ENCODE measurements at places on chromosomes 4 and X.
A peak's percentile ranks its signal among the peaks of the same experiment; 100 is the strongest.

DNA sequence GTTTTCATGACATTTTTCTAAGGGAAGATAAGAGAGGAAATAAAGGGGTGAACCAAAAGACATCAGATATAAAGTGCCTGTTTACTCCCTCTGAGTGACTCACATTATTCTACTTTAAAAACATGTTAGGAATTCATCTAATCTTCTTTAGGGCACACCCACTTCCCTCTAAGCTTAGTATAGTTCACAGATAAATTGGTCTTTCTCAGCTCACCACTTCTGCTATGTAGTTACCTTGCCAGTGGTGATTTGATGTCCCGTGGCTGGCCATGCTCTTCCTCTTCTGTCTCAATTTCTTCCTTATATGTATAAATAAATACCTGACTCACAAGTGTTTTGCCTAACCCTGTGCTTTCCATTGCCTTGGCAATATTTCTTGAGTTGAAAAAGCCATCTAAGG is 96.8 kb downstream of the PDLIM5 start:
- peak; percentile 9 for DNase-seq

GRCh38 chrX:37578045-37578444 is 6.6 kb downstream of the LANCL3 start:
- DNase-seq = no peak

GRCh38 chr4:146235654-146236177 is 21.4 kb downstream of the REELD1 start:
- no peak for DNase-seq

GRCh38 chrX:118315529-118315928 is 30.4 kb upstream of the WDR44 start:
- DNase-seq = no peak

DNA sequence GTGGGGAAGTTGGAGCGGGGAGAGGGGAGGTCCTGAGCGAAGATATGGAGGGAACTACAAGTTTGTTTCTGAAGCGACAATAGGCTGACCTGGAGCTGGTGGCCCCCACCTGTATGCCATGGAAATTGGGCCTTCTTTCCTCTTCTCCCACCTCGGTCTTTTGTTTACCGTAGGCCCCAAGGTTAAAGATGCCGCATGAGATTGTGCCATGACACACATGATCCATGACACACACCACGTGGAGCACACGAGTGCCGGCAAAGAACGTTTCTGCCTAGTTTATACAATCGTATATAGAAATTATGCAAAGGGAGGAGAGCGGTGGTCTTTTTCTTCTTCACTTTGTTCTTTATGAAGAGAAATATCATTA is 408 bp downstream of the TMEM33 start:
- DNase-seq = peak; percentile 16

DNA sequence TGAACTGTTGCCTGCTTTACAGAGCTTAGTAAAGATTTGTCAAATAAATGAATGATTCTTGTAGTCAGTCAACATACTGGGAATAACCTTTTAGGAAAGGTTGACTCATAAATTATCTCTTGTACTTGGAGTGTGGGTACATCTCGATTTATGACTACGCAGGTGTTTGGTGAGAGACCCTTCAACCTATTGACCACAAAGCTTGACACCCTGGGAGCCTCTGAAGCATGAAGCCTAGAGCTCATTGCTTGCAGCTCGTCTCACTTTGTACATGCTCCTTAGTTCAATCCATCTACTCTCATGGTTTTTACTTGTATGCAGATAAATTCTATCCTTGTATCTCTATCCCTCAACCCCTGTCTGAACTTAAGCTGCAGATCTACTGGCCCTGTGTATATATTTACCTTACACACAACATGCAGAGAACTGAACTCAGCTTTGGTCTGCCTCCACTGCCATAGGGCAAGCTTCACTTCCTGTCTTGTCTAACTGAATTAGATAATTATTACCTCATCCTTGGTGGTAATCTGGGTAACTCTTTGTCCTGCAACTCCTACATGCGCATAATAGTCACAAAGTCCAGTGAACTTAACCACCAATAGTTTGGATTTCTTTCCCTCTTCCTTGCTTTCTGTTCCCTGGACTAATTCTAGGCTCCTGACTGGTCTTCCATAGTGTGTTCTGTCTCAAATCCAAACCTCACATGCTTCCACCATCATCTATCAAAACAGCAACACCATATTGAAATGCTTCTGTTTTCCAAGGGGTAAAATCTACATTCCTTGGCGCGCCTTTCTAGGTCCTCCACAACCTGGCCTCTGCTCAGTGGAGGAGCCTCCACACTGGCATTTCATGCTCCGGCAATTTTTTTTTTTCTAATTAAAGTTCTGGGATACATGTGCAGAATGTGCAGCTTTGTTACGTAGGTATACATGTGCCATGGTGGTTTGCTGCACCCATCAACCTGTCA is 32.2 kb upstream of the FAT1 start:
- DNase-seq = peak; percentile 24

GRCh38 chrX:117995378-117995777 is 121.2 kb downstream of the KLHL13 start:
- no peak for DNase-seq

DNA sequence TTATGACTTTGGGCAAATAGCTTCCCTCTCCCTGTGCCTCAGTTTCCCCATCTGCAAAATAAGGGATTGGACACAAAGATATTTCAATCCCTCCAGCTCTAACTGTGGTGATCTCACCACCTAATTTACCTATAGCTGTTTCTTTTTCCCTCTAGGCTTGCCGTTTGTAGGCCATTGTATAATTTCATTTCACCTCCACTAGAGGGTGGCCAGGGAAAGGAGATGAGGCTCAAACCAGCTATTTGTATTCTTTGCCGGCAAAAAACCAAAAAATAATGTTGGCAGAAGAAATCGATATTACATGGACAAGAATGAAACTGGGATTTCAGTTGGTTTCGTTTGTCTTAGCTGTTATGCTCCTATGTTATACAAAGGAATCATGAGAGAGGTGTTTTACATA is 36.1 kb upstream of the DOCK11 start:
- DNase-seq = peak; percentile 47

DNA sequence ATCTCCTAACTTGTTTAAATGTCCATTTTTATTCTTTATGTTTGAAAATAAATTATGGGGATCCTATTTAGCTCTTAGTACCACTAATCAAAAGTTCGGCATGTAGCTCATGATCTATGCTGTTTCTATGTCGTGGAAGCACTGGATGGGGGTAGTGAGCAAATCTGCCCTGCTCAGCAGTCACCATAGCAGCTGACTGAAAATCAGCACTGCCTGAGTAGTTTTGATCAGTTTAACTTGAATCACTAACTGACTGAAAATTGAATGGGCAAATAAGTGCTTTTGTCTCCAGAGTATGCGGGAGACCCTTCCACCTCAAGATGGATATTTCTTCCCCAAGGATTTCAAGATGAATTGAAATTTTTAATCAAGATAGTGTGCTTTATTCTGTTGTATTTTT is 27.6 kb downstream of the NUDT6 start:
- no peak for DNase-seq

- no peak for DNase-seq
Measured at GRCh38 chrX:5638572-5638971, 590.1 kb downstream of the NLGN4X start.

DNA sequence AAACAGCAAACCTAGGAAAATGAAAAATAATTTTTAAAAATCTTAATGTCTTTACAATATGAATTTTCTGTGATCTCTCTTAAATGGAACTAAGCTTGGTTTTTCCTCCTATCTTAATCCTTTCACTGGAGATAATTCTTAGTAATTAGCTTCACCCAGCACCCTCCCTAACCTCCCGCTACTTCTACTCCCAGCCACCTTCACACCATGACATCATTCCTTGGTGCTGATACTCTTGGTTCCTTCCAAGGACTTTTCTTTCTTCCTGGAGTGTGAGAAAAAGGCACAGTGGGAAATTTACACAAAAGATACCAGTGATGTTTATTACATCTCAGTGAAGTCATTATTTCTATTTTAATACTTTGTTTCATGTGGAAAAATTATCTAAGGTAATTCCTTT is 163.6 kb upstream of the PLAC1 start:
- DNase-seq = no peak

DNA sequence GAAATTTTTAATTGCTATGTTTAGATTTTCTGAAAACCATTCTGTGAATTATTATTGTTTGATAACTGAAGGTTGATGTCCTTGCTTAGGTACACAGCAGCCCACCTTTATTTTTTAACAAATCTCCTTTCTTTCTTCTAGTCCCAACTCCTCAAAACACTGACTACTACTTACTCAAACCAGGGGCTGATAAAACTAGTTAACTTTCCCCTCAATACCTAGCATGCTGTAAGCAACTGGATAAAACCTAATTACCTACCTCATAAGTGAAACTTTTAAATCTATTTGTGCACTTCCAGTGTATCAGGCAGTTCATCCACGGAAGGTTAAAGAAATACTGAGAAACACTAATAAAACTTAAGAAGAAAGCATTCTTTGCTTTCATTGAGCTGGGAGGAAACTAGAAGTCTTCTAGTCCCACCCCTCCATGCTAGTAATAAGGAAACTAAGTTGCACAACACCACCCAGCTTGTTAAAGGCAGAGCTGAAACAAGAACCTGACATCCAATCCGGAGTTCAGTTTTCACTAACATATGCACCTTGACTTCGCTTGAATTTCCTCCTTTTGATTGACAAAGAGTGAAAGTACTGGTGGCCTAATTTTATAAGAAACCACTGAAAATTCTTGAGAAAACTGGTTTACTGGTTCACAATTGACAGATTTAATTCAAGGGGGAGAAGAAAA is 180.2 kb upstream of the TET2 start:
- DNase-seq = no peak

Measured in A549 (cell line).